ENCODE measurements at places on chromosomes 5 and 9.

GRCh38 chr5:155485386-155485785, 471.8 kb downstream of the KIF4B start:
- no peak for DNase-seq

DNA sequence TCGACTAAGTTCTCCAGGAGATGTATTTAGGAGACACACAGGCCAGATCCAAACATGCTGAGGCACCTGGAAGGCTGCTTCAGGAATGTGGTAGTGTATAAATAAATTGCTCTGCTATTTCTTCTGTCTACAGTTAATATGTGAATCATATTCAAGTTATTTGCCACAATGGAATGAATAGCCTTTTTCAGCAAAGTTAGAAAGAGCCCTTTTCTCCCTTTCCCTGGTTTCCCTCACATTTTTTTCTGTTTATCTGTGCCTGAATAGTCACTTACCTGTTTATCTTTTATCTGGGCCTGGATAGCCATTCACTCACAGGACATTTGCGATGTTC, 44.1 kb upstream of the CLINT1 start:
- DNase-seq, result no peak

DNA sequence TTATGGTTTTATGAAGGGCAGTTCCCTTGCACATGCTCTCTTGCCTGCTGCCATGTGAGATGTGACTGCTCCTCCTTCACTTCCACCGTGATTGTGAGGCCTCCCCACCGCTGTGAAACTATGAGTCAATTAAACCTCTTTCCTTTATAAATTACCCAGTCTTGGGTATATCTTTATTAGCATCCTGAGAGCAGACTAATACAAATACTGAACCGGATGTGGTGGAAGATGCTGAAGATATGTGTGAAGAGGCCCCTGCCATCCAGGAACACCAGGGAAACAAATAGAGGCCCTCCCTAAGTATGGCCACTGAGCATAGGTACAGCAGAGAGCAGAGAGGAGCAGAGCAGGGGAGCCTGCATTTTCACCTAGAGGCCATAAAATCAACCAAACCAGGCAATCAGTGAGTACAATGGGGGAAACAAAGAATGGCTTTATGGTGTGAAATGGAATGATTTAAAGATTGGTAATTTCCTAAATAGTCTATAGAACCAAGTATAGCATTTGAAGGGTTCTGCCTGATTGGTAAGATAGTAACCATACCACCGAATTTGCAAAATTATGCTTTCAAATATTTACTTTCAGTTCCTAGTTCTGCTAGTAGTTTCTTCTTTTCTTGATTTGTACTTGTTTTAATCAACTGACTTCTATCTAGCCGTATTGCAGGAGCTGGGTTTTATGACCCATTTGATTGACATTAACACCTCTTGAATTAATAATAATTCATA, 421.6 kb downstream of the IRX1 start:
- DNase-seq, result no peak

GRCh38 chr9:27499451-27499850, 24.6 kb upstream of the IFNK start:
- no peak for DNase-seq

- peak; percentile 19 for DNase-seq
Measured at GRCh38 chr5:159805021-159805420, 111.3 kb upstream of the ADRA1B start.

DNA sequence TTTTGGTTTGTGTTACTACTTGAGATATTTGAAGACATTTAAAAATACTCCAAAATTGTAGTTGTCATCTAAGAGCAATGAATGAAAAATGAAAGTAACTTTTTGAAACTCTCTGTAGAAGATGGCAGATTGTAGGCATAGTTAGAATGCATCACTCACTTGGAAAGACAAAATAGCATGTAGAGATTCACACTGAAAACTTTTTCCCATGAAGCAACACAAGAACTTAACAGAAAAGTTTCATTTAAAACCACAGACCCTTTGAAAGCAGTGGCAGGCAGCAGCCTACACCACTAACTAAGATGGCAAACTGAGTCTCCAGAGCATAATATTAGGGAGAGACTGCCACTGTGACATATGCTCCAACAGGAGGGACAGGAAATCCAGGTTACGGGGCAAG, 18.9 kb upstream of the FAM174A start:
- no peak for DNase-seq

DNA sequence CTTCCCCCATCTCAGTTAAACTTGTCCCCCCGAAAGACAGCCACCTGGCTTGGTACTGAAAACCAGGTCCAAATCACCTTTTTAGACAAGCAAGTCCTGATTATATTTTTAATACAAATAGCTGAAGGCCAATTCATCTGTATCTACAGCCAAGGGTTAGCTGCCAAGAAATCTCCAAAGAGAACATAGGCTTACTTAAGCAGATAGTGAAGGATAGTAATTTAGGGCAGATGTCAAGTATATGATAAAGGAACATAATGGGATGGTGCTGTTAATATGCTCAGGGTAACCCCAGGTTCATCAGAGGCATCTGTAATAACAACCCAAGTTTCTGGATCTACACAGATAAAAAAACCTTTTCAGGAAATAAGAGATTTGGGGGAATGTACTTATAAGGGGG, 133.0 kb downstream of the EBF1 start:
- DNase-seq, result no peak

DNA sequence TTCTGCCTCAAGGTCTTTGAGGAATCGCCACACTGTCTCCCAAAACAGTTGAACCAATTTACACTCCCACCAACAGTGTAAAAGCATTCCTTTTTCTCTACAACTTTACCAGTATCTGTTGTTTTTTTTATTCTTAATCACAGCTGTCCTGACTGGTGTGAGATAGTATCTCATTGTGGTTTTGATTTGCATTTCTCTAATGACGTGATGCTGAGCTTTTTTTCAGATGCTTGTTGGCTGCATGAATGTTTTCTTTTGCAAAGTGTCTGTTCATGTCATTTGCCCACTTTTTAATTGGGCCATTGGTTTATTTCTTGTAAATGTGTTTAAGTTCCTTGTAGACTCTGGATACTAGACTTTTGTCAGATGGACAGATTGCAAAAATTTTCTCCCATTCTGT, 400.0 kb downstream of the DEPDC1B start:
- DNase-seq, result no peak

- no peak for DNase-seq
Measured at GRCh38 chr9:25709941-25710340, 31.7 kb upstream of the TUSC1 start.

DNA sequence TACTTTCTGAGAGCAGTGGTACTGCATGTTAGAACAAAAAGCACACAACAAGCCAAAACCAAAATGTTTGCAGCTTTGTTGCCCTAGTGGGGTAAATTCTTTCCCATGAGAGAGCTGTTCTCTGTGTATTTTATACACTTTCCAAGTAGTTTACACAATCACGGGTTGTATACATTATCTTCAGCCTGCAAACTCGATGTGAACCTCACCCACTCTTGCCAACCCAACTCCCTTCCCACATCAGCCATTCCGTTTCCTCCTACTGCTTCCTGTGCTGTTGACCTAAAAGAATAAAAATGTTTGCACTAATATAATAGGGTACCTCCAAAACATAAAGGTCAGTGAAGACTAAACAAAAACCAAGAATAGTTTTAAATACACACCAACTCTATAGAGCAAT, 47.0 kb downstream of the IQGAP2 start:
- no peak for DNase-seq

GRCh38 chr9:104794070-104794469, 30.1 kb downstream of the NIPSNAP3B start:
- no peak for DNase-seq

DNA sequence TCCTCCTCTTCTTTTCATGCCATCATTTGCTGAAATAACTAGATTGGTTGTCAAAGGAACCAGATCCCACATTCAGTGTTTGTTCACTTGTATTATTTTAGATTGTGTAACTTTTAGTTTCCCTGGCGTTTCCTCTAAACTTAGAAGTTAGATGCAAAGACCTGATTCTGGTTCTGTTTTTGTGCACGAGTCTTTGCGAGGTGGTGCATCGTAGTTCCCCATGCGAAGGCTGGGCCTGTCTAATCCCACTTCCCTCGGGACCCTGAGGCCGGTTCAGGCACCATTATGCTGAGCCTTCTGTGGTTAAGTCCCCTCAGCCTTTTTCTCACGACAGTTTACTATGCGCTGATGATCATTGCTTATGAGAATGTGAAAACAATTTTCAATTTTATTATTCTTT, 219.1 kb upstream of the OTULINL start:
- no peak for DNase-seq

GRCh38 chr5:61019642-61020041, 74.6 kb downstream of the NDUFAF2 start:
- DNase-seq, result no peak

GRCh38 chr9:14212077-14212476, 101.9 kb downstream of the NFIB start:
- DNase-seq, result no peak

DNA sequence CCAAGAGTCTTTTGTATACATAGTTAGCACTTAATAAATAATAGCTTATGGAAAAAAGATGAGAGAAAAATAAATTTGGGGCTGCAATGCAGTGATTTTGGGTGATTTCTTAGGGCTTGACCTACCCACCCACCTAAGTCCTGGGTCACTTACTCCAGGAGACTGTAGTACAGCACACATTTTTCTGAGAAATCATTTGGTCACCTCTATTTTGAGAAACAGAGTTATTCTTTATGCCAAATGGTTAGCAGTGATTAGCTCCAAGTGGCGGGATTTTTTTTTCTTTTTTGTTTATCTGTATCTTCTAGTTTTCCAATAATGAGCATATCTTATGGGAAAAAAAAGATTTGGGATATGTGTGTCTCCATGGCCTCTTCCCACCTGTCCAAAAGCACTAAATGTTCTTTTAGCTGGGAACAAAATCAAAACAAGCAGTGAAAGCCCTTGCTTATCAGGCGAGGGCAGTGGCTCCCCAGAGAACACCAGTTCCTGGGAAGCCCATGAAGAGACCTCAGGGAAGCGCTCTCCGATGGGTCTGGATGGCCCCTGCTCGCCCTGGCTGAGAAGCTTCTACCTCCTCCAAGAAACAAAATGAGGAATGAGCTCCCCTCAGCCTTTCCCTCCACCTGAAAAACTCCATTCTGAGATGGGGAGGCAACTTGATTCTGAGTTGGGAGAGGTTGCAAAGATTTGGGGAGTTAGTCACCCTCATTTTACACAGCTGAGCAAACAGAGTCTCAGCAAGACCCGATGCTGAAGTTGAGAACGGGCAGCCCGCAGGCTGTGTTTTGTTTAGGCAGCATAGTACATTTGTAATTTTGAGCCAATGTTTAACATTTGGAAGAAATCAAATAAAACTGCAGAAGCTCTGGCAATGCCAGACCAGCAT, 69.9 kb downstream of the CYFIP2 start:
- no peak for DNase-seq

- no peak for DNase-seq
Measured at GRCh38 chr5:173736923-173737412, 120.5 kb upstream of the BOD1 start.

GRCh38 chr5:154209591-154210081, 19.1 kb downstream of the GALNT10 start:
- no peak for DNase-seq

DNA sequence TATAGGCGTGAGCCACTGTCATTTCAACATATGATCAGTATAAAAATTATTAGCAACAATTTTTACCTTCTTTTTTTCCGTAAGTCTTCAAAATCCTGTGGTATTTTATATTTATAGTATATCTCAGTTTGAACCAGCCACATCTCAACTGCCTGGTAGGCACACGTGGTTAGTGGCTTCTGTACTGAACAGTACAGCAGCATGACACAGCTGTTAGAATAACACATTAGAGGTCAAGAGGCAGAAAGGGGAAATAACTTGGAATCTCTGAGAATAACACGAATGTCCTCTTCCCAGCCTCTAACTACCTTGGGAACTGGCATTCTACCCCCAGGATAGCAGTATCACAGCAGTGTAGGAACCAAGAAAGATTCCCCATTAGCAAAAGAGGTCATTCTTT, 108.5 kb upstream of the IQGAP2 start:
- no peak for DNase-seq

GRCh38 chr9:137978262-137978714, 100.7 kb downstream of the CACNA1B start:
- no peak for DNase-seq

GRCh38 chr9:97688654-97689053, 8.5 kb downstream of the XPA start:
- no peak for DNase-seq

GRCh38 chr9:113712053-113712452, 164.1 kb upstream of the ZNF618 start:
- no peak for DNase-seq

- no peak for DNase-seq
Measured at GRCh38 chr9:116933251-116933650, 246.1 kb downstream of the TRIM32 start.

DNA sequence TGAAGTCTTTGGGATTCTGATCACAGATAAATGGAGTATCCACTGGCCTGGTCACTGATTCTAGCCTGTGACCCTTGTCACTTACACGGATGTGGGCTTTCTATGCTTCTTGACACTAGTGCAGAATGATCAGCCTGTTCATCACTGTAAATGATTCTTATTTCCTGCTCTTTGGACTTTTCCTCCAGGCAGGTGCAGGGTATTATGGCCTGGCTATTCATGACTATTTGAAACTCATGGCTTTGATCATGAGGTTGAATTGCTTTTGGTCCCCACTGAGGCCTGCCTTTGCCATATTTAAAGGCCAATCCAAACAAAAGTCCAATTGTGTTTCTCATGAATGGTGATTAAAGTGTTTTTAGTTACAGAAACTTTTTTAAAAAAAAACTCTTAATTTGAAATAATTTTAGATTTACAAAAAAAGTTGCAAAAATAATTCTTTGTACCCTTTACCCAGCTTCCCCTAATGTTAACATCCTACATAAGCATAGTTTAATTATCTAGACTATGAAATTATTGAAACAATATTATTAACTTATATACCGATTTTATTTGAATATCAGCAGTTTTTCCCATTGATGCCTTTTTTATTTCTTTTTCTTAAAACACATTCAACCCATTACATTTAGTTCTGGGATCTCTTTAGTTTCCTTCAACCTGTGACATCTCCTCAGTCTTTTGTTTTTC, 68.1 kb downstream of the GALNT10 start:
- no peak for DNase-seq

DNA sequence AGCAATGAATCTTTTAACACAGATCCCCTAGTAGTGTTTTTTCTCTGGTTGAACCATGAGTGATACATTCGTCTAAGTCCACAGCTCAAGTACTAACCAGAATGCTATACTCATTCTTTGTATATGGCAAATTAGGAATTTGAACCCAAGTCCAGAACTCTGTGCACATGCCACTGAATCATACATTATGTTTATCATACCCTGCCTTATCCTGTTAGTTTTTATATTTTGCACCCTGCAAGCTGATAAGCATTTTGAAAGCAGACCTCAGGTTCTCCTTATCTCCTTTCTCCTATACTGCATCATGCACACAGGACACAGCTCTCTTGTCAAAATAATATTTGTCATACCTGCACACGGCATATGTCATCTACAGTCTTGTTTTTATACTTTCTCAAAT, 54.6 kb upstream of the ELL2 start:
- no peak for DNase-seq

GRCh38 chr9:123453076-123453667, 97.2 kb downstream of the CRB2 start:
- DNase-seq, result no peak
